ENCODE measurements at places on chromosomes 1 and 21.
A peak's percentile ranks its signal among the peaks of the same experiment; 100 is the strongest.

GRCh38 chr1:224498574-224499170, 64.1 kb upstream of the WDR26 start:
- peak; percentile 93 for DNase-seq

DNA sequence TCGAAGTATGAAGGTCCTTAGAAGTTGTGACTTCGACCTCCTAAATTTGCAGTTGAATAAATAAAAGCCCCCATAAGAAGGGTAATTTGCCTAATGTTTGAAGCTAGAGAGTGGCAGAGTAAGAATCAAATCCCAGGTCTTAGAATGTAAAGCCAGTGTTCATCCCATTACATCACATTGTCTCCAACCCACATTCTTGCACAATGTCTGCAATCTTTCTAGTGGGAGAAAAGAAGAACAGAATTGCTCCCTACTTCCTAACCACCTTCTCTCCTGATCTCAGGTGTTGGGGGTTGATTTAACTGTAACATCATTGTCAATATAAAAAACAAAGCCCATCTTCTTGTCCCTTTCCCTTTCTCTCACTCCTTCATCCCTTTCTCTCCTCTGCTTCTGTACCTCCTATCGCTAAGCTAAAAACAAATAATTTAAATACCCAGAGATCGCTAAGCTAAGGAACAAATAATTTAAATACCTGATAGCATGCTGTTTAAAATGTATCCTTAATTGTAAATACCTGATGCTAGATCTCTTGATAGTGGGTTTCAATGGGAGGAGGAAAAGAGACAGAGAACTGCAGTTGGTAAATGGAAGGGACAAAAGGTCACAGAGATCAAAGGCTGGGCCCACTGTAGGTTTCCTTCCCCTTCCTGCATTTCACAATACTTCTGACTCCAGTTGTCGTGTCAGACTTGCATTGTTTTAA, 32.1 kb upstream of the CCDC190 start:
- peak; percentile 62 for DNase-seq

DNA sequence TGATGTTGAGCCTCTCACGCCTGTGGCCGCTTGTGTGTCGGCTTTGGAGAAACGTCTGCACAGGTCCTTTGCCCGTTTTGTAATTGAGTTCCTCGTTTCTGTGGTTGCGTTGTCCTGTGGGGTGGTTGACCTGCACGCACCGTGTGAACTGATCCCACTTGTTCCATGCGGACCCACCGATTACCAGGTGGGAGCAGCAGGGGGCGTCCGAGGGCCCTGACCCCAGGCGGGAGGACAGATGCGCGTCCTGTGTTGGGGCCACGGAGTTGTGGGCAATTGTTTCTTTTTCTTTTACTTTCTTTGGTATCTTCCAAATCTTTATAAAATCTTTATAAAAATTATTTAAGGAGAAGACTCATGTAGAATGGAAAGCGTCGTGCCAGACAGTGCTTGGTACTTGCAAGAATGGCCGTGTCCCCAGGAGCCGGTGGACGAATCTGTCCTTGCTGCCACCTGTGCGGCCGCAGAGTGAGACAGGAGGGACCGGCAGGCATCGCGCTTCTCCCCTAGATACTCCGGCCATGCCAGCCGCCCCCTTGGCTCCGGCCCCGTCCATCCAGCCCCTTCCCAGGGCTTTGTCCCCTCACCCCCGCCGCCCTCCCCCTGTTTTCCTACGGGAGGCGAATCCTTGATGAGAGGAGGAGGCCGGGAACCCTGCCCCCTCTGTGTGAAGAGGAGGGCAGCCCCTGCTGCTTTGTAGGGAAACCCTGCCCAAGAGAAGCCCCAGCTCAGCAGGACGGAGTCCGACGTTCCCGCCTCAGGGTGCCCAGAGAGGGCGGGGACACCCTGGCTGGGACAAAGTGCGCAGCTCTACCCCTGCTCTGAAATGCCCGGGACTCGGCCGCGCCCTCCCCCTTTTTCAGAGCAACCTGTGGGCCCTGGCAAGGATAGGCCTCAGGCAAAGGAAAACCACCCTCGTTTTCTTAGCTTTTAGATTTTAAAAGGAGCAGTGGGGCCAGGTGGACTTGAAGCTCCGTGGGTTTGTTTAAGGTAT, 41.7 kb downstream of the PRKCZ start:
- no peak for DNase-seq

DNA sequence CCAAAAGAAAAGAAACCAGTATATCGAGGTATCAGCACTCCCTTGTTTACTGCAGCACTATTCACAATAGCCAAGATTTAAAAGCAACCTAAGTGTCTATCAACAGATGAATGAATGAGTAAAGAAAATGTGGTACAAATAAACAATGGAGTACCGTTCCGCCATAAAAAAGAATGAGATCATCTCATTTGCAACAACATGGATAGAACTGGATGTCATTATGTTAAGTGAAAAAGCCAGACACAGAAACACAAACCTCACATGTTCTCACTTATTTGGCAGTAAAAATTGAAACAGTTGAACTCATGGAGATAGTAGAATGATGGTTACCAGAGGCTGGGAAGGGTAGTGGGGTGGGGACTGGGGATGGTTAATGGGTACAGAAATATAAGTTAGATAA, 4.3 kb upstream of the GNG5 start:
- DNase-seq = no peak

All from epithelial cell of esophagus (primary cell).